NCI-H1048 (cell line): ENCODE measurements at places on chromosomes 16 and 17.

DNA sequence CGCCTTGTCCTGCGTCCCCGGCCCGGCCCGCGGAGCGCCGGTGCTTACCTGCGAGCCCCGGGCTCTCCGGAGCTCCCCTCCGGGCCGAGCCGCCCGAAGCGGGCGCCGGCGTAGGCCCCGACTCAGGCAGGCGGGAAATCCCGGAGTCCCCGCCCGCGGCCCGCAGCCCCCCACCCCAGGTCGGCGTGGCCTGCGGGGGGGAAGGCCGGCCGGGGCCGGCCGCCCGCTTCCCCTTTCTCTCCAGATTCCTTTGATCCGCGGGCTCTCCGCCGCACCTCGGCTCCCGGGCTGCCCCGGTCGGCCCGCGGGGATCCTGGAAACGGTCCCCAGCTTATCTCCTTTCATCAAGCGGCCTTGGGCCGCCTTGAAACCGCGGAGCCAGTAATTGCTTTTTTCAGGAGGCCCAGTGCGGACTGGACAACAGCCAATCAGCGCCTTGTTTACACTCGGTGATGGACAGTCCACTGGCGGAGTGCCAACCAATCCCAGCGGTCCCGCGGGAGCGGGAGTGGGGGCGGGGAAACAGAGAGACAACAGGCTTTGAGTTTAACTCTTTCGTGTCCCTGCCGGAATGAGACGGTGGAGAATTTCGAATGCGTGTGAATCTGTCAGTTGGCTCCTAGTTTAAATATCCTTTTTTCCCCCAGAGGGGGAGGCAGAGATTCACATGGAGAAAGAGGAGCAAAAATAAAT is 1.4 kb upstream of the BAHCC1 start:
- DNase-seq = peak; percentile 99

DNA sequence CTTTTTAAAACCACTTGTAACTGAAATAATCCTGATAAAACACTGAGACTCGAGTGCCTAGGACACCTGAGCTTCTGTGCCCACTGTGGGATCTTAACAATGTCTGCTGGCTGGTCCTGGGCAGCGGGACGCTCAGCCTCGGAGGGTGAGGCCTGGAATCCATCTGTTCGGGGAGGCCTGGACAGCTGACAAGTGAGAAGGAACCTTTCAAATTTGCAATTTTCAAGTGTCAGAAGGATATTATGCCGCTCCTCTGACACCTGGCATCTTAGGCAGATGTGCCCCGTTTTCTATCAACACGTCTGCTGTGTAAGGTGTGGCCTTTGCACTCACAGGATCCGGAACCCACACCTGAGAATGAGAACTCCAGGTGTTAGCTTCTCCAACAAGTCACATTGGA is 33.1 kb upstream of the C16orf78 start:
- DNase-seq = no peak

DNA sequence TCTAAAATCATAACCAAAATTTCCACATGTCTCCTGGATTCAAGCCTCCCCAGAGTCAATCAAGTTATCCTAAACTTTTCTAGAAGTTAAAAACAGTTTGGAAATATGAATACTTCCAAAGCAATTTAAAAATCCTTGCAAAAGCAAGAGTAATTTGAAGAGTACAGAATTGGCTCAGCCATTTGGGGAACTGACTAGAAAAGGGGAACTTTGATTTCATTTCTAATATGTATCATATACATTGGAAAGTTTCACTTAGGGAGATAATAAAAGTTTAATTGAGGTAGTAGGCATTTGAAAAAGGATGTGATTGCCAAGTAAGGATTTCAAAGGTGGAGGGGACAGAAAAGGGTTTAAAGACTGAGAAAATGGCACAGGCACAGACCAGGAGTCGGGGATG is 9.0 kb upstream of the SLFN12L start:
- DNase-seq = no peak

- DNase-seq = no peak
These were observed 5.4 kb upstream of the NHERF1 start for GRCh38 chr17:74742978-74743545.

DNA sequence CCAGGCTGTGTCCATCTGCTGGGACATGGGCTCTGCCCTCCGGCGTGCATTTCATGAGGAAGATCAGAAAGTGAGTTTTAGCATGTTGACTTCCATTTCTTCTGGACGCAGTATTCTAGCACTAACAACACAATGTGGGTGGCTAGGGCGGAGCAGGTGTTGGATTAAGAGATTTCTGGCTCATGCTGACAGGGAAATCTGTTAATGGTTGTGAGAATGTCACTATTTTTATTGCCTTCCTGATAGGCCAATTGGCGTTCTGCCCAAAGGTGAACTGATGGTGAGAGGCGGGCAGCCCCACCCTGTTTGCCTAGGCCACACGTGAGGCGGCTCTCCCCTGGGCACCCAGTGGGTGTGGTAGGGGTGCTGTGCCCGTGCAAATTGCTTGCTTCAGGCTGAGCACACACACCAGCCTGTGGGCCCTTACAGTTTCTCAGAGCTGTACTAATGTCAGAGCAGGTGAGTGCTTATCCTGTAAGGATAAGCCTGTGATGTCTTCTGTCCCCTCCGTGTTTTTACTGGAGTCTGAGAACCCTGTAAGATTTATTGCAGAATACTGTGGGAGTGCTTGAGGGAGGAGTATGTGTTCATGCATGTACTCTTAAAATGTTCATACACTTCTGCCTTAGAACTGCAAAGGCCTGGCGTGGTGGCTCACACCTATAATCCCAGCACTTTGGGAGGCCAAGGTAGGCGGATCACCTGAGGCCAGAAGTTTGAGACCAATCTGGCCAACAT is 30.9 kb downstream of the PGS1 start:
- no peak for DNase-seq

DNA sequence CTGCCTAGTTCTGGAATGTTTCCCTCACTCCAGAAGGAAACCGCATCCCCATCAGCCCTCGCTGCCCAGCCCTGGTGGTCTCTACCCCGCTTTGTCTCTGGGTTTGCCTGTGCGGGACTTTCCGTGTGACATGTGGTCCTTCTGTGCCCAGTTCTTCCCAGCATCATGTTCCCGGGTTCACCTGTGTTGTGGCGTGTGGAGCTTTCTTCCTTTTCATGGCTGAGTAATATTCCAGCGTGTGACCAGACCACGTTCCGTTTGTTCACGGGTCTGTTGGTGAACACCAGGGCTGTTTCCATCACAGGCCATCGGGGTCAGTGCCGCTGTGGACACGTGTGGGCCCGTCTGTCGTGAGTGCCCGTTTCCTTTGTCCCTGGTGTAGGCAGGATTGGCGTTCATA is 32.1 kb downstream of the CACNA1H start:
- DNase-seq = no peak

GRCh38 chr17:14741491-14741890 is 440.6 kb downstream of the HS3ST3B1 start:
- DNase-seq = no peak

- no peak for DNase-seq
These were observed 60.6 kb downstream of the AIPL1 start for GRCh38 chr17:6374271-6374691.

DNA sequence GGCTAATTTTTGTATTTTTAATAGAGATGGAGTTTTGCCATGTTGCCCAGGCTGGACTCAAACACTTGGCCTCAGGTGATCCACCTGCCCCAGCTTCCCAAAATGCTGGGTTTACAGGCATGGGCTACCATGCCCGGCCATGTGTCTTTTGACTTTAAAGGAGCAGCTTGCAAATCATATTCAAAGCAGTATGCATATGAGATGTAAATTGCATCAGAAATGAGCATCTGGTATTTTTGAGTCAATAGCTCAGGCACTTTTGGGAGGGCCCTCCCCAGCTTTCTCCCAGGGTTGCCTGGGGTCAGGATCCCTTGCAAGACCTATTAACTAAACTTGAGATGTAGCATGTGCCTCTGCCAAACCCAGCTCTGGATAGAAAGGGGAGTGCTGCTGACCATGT is 21.5 kb downstream of the EPOP start:
- DNase-seq = peak; percentile 47

DNA sequence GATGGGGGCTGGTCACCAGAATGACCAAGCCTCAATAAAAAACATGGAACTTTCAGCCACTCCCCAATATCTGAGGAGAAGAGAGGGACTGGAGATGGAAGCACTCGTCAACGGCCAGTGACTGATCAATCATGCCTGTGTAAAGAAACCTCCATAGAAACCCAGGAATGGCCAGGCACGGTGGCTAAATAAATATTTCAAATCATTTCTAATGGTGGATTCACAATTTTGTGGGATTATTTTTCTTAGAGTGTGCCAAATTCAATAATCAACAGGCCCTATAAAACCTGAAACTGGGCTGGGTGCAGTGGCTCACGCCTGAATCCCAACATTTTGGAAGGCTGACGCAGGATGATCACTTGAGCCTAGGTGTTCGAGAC is 16.4 kb downstream of the NSMCE1 start:
- DNase-seq = no peak

DNA sequence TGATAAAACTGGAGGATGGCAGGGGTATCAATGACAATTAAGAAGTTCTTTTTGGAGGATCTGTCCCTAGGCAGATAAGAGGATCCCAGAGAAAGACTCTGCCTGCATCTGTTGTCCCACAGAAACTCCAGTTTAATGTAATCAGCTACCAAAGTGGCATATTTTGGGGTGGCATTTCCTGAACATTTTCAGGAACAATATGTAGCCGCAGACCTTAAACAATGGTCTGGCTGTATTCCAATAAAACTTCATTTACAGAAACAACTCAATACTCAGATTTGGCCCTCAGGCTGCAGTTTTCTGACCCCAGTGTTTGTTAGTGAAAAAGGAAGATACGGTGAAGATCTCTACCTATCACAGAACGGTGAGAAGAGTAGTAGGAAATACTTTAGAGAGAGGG is 46.1 kb downstream of the KCNJ16 start:
- no peak for DNase-seq

DNA sequence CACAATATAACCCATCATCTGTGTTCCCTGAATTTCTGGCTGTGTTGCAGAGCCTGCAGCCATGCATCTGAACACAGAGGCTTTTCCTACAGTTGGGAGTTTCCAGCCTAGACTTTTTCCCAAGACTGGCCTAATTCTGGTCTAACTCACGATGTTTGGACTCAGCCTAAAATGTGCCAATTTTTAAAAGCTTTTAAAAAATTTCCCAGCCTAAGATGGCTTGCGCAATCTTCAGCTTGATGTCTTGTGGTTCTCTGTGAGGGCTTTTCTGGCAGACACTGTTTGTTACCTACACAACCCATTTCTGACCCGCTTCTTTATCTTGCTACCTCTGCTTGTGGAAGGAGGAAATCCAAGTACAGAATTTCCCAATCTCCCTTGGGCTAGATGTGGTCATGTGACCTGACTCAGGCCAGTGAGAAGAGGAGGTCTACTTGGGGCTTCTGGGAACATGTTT is 72.7 kb upstream of the GAS7 start:
- no peak for DNase-seq

DNA sequence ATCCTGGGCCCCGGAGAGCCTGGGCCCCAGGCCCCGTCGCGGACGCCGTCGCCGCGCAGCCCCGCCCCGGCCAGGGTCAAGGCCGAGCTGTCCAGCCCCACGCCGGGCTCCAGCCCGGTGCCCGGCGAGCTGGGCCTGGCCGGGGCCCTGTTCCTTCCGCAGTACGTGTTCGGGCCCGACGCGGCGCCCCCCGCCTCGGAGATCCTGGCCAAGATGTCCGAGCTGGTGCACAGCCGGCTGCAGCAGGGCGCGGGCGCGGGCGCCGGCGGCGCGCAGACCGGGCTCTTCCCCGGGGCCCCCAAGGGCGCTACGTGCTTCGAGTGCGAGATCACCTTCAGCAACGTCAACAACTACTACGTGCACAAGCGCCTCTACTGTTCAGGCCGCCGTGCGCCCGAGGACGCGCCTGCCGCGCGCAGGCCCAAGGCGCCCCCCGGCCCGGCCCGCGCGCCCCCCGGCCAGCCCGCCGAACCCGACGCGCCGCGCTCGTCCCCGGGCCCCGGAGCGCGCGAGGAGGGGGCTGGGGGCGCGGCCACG is 36.8 kb upstream of the ZC3H18 start:
- DNase-seq = no peak

- no peak for DNase-seq
These were observed 4.7 kb upstream of the NLRC5 start for GRCh38 chr16:56984639-56985038.

GRCh38 chr16:51666821-51667220 is 515.8 kb upstream of the SALL1 start:
- DNase-seq = no peak

DNA sequence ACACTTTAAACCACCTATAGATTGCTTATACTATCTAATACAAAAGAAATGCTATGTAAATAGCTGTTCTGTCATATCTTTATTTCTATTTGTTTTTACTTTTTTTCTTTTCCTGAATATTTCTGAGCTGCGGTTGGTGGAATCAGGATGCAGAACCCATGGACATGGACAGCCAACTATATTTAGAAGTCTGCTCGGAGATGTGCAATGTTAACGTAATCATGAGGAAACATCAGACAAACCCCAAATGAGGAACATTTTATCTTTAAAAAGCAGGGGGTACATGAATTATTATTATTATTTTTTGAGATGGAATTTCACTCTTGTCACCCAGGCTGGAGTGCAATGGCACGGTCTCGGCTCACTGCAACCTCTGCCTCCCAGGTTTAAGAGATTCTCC is 31.4 kb upstream of the GHDC start:
- no peak for DNase-seq

DNA sequence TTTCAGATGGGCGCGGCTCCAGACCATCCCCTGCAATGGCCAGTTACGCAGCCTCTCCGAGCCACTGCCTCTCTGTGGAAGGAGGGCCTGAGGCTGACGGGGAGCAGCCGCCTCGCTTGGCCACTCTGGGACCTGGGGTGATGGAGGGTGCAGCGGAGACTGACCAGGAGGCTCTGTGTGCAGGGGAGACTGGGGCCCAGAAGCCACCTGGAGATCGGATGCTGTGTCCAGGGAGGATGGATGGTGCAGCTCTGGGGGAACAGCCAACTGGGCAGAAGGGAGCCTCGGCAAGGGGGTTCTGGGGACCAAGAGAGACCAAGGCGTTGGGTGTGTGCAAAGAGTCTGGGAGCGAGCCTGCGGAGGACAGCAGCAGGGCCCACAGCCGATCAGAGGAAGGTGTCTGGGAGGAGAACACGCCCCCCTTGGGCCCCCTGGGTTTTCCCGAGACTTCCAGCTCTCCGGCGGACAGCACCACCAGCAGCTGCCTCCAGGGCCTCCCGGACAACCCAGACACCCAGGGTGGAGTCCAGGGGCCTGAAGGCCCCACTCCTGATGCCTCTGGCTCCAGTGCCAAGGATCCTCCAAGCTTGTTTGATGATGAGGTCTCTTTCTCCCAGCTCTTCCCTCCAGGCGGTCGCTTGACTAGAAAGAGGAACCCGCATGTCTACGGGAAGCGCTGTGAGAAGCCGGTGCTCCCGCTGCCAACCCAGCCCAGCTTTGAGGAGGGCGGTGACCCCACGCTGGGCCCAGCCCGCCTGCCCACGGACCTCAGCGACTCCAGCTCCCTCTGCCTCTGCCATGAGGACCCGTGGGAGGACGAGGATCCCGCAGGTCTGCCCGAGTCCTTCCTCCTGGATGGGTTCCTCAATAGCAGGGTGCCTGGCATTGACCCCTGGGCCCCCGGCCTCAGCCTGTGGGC is 17.4 kb upstream of the ZFPM1 start:
- DNase-seq = no peak

- no peak for DNase-seq
These were observed 8.6 kb downstream of the DNAH17 start for GRCh38 chr17:78568494-78569115.

- no peak for DNase-seq
These were observed 30.8 kb downstream of the BEAN1 start for GRCh38 chr16:66457888-66458287.

GRCh38 chr16:1182950-1183907 is 30.3 kb downstream of the CACNA1H start:
- DNase-seq = no peak

GRCh38 chr16:80804526-80805383 is at the start of gene CDYL2:
Gene CDYL2, minus strand, starts transcription at chr16:80804598. Its CDS starts 425 bp downstream, at chr16:80804173.
- no peak for DNase-seq
